ENCODE measurements at places on chromosomes 7 and 10. TPM values are rescaled to one million over a fixed set of nuclear protein-coding genes. Genes with fewer than 3 reads are reported as not detected.

GRCh38 chr7:577741-578370 lies 58.2 kb upstream of the PDGFA start:
- H3K27me3 ChIP-seq: no peaks in the 10 kb centered on the region
- no peak for DNase-seq
- H3K27ac ChIP-seq: no peak overlapping the region
- H3K4me1 ChIP-seq: no peaks in the 10 kb centered on the region
- H3K36me3 ChIP-seq: no peaks in the 10 kb centered on the region

The NEUROG3 gene
- polyA plus RNA-seq: not detected

DNA sequence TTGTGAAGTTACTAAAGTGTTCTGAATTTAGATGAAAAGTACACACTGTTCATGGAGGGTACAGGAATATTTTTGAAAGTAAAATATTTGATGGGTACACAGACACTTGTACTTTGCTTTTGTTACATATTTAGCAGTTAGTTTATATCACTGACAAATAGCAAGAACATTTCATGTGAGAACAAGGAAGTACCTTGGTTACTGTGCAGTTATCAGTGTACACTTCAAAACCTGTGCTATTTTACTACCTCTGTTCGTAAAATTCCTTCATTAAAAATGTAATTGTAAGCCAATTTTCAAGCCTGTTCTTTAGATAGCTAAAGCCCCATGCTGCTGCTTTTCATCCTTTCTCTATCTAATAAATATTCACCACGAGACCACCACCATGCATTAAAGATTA lies 39.8 kb upstream of the WASL start:
- H3K4me1 ChIP-seq: no peaks in the 10 kb centered on the region
- DNase-seq: no peak
- no peak overlapping the region for H3K27ac ChIP-seq
- H3K4me3 ChIP-seq: no peak overlapping the region
- H3K36me3 ChIP-seq: no peaks in the 10 kb centered on the region
- no peaks in the 10 kb centered on the region for H3K27me3 ChIP-seq

- H3K4me3 ChIP-seq: no peak overlapping the region
- no peak for DNase-seq
- peaks cover 15% of the 10 kb centered on the region for H3K4me1 ChIP-seq
- H3K36me3 ChIP-seq: no peaks in the 10 kb centered on the region
Measured at GRCh38 chr10:77041636-77042258, 595.9 kb downstream of the KCNMA1 start.

- no peak overlapping the region for H3K4me3 ChIP-seq
- H3K27me3 ChIP-seq: no peaks in the 10 kb centered on the region
- no peak overlapping the region for H3K27ac ChIP-seq
- no peaks in the 10 kb centered on the region for H3K4me1 ChIP-seq
Measured at GRCh38 chr7:137453356-137453755, 109.8 kb upstream of the PTN start.

GRCh38 chr10:72088889-72089575 lies 681 bp upstream of the SPOCK2 start:
- peaks cover 40% of the 10 kb centered on the region for H3K36me3 ChIP-seq
- H3K4me1 ChIP-seq: peaks cover 49% of the 10 kb centered on the region
- peak overlapping the region; percentile 98 for H3K4me3 ChIP-seq
- H3K27ac ChIP-seq: peak overlapping the region; percentile 99
- H3K27me3 ChIP-seq: no peaks in the 10 kb centered on the region

- peaks cover 3% of the 10 kb centered on the region for H3K4me1 ChIP-seq
- no peak overlapping the region for H3K27ac ChIP-seq
- peaks cover 10% of the 10 kb centered on the region for H3K36me3 ChIP-seq
- H3K27me3 ChIP-seq: no peaks in the 10 kb centered on the region
Measured at GRCh38 chr7:1121476-1121875, 33.6 kb downstream of the GPER1 start.

- no peaks in the 10 kb centered on the region for H3K36me3 ChIP-seq
- H3K4me3 ChIP-seq: no peak overlapping the region
- H3K27ac ChIP-seq: no peak overlapping the region
- no peaks in the 10 kb centered on the region for H3K4me1 ChIP-seq
Measured at GRCh38 chr10:86294346-86295265, 72.0 kb downstream of the GRID1 start.

- peaks cover 7% of the 10 kb centered on the region for H3K4me1 ChIP-seq
- no peak for DNase-seq
- H3K27me3 ChIP-seq: no peaks in the 10 kb centered on the region
- H3K36me3 ChIP-seq: no peaks in the 10 kb centered on the region
Measured at GRCh38 chr7:132779164-132779563, 202.9 kb upstream of the PLXNA4 start.

DNA sequence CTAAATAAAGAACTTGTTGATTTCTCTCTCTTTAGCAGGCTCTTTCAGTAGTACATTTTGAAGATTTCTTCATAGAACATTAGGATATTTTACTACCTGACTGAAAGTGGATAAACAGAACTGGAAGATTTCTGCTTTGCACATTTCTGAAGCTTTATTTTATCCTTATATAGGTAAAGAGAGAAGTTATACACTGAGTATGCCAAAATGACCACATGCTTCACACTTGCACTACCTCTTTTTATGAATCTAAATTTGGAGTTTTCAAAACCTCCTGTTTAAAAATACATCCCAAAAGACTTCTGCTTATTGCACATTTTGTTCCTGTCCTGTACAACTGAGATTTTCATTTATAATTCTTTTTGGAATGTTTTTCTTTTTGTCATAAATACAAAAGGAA lies 197.4 kb upstream of the PRPS1L1 start:
- no peak overlapping the region for H3K4me3 ChIP-seq
- DNase-seq: no peak
- H3K27ac ChIP-seq: no peak overlapping the region
- H3K27me3 ChIP-seq: no peaks in the 10 kb centered on the region

The CALML5 gene
- polyA plus RNA-seq: not detected

- peaks cover 46% of the 10 kb centered on the region for H3K4me1 ChIP-seq
- peak; percentile 55 for DNase-seq
- no peaks in the 10 kb centered on the region for H3K27me3 ChIP-seq
- peak overlapping the region; percentile 23 for H3K4me3 ChIP-seq
Measured at GRCh38 chr7:149856583-149856982, 17.2 kb upstream of the ATP6V0E2 start.

DNA sequence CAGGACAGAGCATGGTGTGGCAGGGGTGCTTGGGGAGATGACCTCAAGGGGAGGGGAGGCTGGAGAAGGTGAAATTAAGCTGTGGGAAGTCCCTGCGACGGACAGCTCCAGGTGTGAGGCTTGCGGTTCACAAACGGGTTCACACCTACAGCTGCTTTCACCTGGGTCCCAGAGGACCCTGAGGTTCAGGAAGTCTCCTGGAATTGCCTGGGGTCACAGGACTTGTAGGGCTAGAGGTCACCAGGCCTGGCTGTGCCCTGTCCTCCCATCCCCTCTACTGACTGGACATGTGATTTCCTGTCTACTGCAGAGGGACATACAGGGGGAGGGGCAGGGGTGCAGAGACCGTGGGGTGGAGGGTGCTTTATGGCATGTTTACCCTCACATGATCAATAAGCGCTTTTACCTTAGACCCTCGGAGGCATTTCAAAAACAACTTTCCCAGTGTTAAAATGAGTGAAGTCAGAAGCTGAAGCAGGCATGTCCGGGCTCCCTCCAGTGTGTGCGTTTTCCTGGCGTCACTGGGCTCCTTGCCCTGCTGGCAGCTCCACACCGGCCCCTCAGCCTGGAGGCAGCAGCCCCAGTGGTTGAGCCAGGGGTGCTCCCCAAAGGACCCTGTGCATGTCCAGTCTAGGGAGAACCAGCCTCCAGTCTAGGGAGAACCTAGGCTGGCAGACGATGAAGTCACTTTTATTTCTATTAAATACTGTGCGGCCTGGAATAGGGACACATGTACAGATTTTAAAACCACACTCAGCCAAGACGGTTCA lies 66.6 kb upstream of the IGFBP3 start:
- H3K4me3 ChIP-seq: no peak overlapping the region
- H3K27ac ChIP-seq: no peak overlapping the region
- no peak for DNase-seq
- no peaks in the 10 kb centered on the region for H3K36me3 ChIP-seq
- no peaks in the 10 kb centered on the region for H3K27me3 ChIP-seq

The ANKRD30A gene
- not detected for polyA plus RNA-seq

GRCh38 chr10:89738551-89739209 lies 37.3 kb downstream of the KIF20B start:
- no peak for DNase-seq
- no peaks in the 10 kb centered on the region for H3K36me3 ChIP-seq
- H3K27ac ChIP-seq: no peak overlapping the region
- H3K4me3 ChIP-seq: no peak overlapping the region
- H3K27me3 ChIP-seq: no peaks in the 10 kb centered on the region
- H3K4me1 ChIP-seq: no peaks in the 10 kb centered on the region

DNA sequence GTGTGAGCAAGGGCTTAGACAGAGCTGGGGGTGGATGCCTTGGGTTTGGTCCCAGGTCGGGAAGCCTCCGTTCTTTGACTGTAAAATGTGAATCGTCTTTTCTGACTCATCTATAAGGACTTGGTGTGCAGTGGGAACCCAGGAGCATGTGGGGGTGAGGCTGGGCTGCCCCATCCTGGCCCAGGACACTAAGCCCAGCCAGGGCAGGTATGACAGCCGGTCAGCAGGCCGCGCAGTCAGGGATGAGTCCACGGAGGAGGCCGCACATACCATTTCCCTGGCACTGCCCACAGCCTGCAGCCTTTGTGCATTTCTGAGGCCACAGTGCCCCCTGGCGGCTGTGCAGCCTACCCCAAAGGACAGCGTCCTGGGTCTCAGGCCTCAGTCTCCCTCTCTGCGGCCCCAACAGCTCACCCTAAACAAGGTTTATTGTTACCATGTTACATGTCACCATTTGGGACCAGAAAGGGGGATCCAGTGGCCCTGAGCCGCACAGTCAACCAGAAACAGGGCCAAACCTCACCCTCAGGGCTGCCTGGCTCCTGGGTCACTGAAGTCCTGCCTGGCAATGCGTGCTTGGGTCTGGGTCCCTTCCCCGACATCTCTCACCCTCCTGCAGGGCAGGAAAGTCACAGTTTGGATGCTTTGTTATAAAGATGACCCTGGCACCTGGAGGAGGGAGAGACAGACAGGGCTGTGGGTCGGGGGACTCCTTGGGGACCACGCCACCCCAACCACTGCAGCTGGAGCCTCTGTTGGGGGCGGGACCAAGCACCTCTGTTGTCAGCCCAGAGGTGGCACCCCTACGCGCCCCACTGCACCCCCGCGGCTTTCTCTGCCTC lies 14.4 kb upstream of the SH2B2 start:
- no peak overlapping the region for H3K4me3 ChIP-seq
- H3K27ac ChIP-seq: no peak overlapping the region
- no peaks in the 10 kb centered on the region for H3K27me3 ChIP-seq
- no peaks in the 10 kb centered on the region for H3K36me3 ChIP-seq

The OPN1SW gene
- polyA plus RNA-seq: not detected

Measured in naive thymus-derived CD4-positive, alpha-beta T cell (primary cell).